Activated CD8-positive, alpha-beta memory T cell treated with anti-CD3 and anti-CD28 coated beads for 1 hour (primary cell): ENCODE measurements at places on chromosomes 7 and 10.

- no peak for DNase-seq
These were observed 132.3 kb downstream of the DKK1 start for GRCh38 chr10:52446391-52446790.

- no peak for DNase-seq
These were observed 93.5 kb downstream of the ZNF783 start for GRCh38 chr7:149355390-149356048.

GRCh38 chr10:72593963-72594362, 31.9 kb downstream of the MICU1 start:
- DNase-seq, result no peak

- no peak for DNase-seq
These were observed 9.8 kb upstream of the RALA start for GRCh38 chr7:39613577-39613976.

- no peak for DNase-seq
These were observed 287.2 kb downstream of the HGF start for GRCh38 chr7:81482600-81483186.

GRCh38 chr10:35316218-35316967, 19.9 kb upstream of the CCNY start:
- no peak for DNase-seq
